Stimulated activated CD4-positive, alpha-beta T cell treated with anti-CD3 and anti-CD28 coated beads, TNF-alpha, amount 100 ng/mL, for 4 hours (primary cell): ENCODE measurements at places on chromosomes 2 and 18.

- no peak for DNase-seq
Observed at GRCh38 chr2:86045541-86045940, 60.1 kb downstream of the POLR1A start.

DNA sequence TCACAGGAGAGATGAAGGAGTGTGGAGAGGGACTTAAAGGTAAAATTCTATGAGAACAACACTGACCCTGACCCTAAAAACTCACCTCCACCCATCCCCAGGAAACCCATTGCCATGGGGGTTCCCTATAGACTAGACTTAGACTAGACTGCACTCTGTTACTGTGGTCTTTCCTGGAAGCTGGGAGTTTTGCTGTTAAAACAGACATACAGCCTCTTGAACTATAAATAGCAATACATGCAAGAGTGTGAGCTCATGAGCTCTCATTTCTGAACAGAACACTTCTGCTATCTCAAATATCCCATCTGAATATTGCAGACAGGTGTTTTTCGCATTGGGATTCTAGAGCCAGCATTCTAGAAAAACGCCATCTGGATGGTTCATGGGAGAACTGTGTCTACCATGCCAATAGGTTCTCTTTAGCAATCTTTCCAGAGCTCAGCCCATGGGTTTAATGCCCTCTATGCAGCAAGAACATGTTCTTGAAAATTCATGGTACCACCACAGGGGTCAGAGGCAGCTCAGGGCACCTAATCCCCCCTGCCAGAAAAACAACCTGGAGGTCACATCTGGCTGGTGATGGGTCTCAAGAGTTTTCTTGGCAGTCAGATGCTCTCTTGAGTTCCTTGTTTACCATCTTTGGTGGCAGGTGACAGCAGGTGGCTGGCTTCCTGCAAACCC is 51.9 kb downstream of the SLC14A2 start:
- no peak for DNase-seq

- no peak for DNase-seq
Observed at GRCh38 chr2:35591886-35592285, 763.7 kb upstream of the CRIM1 start.

GRCh38 chr2:201208563-201209252 is 25.8 kb downstream of the CASP10 start:
- DNase-seq: no peak

GRCh38 chr2:223554923-223555322 is 47.2 kb downstream of the SCG2 start:
- no peak for DNase-seq

DNA sequence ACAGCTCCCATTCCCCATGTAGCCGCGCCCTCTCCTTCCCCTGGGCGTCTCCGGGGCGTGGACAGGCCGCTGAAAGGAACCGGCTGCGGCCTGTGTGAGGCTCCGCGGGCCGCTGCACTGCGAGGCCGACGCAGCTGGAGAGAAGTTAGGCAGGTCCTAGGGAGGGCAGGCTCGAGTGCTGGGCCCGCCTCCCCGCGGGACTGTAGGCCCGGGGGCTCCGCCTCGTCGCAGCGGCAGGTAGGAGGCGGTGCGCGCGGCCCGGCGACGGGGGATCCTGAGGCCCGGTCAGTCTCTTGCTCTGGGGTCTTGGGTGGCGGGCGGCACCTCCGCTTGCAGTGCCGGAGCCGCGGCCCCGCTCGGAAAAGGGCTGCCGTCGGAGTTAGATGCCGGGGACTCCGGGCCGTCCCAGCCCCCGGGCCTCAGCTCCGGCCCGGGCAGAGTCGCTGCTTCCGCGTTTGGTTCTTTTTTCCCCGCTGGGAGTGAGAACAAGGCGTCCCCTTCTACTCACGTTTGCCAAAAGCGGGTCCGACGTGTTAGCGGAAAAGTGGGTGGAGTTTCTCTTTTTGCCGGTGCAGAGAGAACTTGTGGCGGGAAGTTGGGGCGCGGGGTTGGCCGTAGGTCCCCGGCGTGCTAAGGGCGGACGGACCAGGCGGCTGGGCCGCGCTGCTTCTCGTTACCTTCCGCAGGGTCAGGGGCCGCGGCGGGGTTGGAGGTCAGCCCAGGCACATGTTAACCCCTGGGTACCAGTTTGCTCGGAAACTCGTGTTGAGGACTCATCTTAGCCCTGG is at the start of gene VRK2:
Gene VRK2 (plus strand): TSS at position 222 of the 788 bp plus-strand sequence. CDS start 2,026 bp downstream, outside the sequence.
- peak; percentile 69 for DNase-seq

- no peak for DNase-seq
Observed at GRCh38 chr18:10120622-10121021, 206.8 kb downstream of the VAPA start.

DNA sequence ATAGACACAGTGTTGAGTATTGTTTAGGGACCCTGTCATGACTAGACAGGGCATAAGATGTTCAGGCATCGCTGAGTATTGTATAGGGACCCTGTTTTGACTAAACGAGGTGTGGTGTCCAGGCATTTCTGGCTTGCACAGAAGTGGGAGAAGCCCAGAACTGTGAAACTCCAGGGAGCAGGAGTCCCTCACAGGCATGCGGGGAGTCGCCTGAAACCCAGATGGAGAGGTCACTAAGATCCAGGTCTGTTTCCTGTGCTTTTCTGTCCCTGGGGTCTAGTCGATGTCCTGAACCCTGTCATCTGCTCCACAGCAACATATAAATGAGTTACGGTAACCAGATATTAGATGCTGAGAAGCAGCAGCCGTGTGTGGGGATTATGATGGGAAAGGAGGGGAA is 469.0 kb upstream of the SALL3 start:
- no peak for DNase-seq

- DNase-seq: no peak
Observed at GRCh38 chr2:164954186-164954585, 1.1 kb downstream of the SLC38A11 start.

GRCh38 chr18:5097116-5097703 is 99.8 kb downstream of the AKAIN1 start:
- no peak for DNase-seq
